Stimulated activated CD8-positive, alpha-beta memory T cell treated with anti-CD3 and anti-CD28 coated beads, Interleukin-4, amount 100 ng/mL, for 1 hour (primary cell): ENCODE measurements at places on chromosomes 12 and 14.

GRCh38 chr12:132056951-132057350 is 87.2 kb downstream of the DDX51 start:
- no peak for DNase-seq

DNA sequence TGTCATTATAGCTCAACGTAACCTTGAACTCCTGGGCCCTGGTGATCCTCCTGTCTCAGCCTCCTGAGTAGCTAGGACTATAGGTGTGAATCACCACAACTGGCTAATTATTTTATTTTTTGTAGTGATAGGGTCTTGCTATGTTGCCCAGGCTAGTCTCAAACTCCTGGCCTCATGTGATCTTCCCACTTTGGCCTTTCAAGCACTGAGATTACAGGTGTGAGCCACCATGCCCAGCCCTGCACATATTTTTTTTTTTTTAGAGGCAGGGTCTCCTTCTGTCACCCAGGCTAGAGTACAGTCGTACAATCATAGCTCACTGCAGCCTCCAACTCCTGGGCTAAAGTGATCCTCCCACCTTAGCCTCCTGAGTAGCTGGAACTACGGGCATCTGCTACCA is 8.9 kb downstream of the TMEM116 start:
- DNase-seq: no peak

- no peak for DNase-seq
These were observed 23.4 kb upstream of the MAP3K9 start for GRCh38 chr14:70832561-70833305.

DNA sequence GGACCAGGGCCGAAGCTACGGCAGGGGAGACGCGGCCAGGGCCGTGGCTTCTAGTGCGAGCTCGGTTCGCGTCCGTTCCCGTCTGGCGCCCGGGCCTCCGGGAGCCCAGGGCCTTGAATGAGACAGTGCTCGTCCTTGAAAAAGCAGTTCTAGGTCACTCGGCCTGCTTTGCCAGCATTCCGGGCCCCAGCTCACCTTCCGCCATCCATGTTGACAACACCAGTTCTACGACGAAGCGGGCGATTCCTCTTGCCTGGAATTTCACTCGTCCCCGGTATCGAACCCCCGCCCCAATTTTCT is 4.5 kb downstream of the OR10AD1 start:
- no peak for DNase-seq

GRCh38 chr12:27580561-27581330 is 56.7 kb downstream of the PPFIBP1 start:
- no peak for DNase-seq

GRCh38 chr14:93027810-93028723 is 87.7 kb downstream of the ITPK1 start:
- DNase-seq: no peak
